MCF 10A (cell line): ENCODE measurements at places on chromosomes 7 and 10. TPM values are rescaled to one million over a fixed set of nuclear protein-coding genes. Genes with fewer than 3 reads are reported as not detected.

- DNase-seq = no peak
- no peaks in the 10 kb centered on the region for H3K36me3 ChIP-seq
- H3K4me1 ChIP-seq = peaks cover 38% of the 10 kb centered on the region
- no peak overlapping the region for H3K27ac ChIP-seq
These were observed 598.3 kb downstream of the INHBA start for GRCh38 chr7:41104631-41105030.

MAPK8 gene
- total RNA-seq = 48.9 and 52.9 TPM in 2 replicates

NPTX2 gene
- total RNA-seq = not detected in 2 replicates

DNA sequence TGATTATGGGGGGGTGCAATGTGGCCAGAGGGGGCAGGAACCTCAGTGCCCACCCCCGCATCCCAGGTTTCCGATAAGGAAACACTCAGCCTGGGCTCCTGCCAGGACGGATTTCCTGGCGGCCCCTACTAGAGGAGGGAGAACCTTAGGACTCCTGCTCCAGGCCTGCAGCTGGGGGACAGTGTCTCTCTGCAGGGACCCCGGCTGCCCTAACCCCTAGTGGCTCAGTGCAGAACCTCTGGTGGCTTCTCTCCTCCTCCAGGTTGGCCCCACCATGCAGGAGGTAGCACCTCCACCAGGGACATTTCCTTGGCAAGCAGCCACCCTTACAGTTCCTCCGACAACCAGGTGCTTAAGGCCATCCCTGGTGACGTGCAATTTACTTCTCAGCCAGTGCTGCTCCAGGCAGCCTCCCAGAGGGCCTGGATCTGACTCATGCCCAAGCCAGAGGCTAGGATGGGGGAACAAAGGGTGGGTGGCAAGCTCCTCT is 31.9 kb downstream of the SH2B2 start:
- no peak overlapping the region for H3K4me3 ChIP-seq
- peaks cover 5% of the 10 kb centered on the region for H3K4me1 ChIP-seq
- no peak overlapping the region for H3K27ac ChIP-seq
- peak; percentile 90 for DNase-seq
- H3K36me3 ChIP-seq = peaks cover 14% of the 10 kb centered on the region

DNA sequence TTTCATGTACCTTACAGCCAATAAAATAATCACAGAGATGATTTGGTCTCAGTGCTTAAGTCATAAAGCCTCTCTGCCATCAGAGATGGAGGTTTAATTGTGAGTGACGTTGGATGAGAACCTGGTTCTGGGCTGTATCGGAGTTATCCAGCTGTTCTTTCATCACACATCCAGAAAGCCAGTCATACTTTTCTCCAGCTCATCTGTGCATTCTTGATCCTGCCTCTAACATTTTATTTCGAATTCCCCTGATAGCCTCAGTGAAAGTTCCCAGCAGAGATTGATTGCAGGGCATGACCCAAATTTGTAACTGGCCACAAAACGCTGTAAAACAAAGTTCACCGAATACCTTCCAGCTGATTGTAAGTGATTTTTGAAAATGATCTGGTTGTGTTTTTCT is 212.6 kb upstream of the HABP2 start:
- no peaks in the 10 kb centered on the region for H3K4me1 ChIP-seq
- no peak overlapping the region for H3K27ac ChIP-seq
- no peak for DNase-seq
- H3K27me3 ChIP-seq = peaks cover 18% of the 10 kb centered on the region
- no peak overlapping the region for H3K4me3 ChIP-seq

CLRN3 gene
- total RNA-seq = not detected in 2 replicates

DNA sequence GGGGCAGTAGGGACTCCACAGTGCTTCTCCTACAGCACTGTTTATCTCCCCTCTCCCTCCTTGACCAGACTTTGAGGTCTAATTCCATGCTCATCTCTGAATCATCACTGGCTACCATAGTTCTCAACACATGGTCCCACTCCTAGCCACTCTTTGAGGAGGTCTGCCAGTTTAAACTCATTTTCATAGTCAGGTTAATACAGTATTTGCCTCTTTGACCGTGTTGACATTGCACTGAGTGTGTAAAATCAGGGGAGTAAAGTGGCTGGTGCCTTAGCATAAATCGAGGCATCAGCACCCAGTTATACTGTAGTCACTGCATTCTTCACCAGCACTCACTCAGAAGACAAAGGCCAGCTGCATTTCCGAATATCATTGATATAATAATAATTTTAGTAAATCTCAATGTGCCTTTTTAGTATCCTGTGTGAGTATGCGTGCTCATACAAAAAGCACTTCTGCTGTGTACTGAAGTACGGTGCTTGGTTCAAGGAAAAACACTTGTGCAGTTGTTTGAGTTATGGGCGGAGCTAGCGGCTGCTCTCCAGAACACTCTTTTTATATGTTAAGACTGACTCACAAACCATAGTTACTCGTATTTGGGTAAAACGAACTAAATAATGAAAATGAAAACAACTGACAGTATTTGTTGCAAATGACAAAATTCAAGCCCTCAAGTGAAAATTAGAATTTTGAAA is 89.7 kb downstream of the GALNT11 start:
- H3K27me3 ChIP-seq = no peaks in the 10 kb centered on the region
- no peak overlapping the region for H3K27ac ChIP-seq
- peaks cover 52% of the 10 kb centered on the region for H3K36me3 ChIP-seq
- no peaks in the 10 kb centered on the region for H3K4me1 ChIP-seq
- DNase-seq = no peak
- no peak overlapping the region for H3K4me3 ChIP-seq

TLX1 gene
- not detected in 2 replicates for total RNA-seq

TRPV6 gene
- total RNA-seq = 0.30 and 0.44 TPM in 2 replicates

PDE6C gene
- total RNA-seq = not detected in 2 replicates

GNAT3 gene
- not detected in 2 replicates for total RNA-seq

PRRT4 gene
- not detected in 2 replicates for total RNA-seq

DNA sequence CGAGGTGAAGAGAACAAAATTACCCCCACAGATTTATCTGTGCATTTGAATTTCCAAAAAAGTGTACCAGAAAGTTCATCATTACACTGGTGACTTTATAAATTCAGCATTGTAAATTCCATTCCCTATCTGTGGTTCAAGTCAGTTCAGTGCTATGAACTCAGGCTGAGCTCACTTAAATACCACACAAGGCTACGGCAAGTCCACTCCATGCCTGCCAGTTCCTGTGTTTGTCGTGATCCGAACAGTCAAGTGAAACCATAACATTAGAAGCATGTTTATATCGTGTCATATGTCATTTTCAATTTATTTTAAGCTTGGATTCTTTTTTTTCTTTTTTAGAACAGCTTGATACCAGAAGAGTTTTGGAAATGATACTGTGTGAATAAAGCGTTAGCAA is 14.8 kb downstream of the MBL2 start:
- DNase-seq = no peak
- H3K27me3 ChIP-seq = no peaks in the 10 kb centered on the region
- H3K27ac ChIP-seq = no peak overlapping the region
- H3K4me1 ChIP-seq = peaks cover 7% of the 10 kb centered on the region
- no peaks in the 10 kb centered on the region for H3K36me3 ChIP-seq

GRCh38 chr7:158958618-158959017 is 102.3 kb downstream of the DYNC2I1 start:
- H3K36me3 ChIP-seq = no peaks in the 10 kb centered on the region
- H3K27me3 ChIP-seq = peaks cover 8% of the 10 kb centered on the region
- no peak for DNase-seq

- peaks cover 69% of the 10 kb centered on the region for H3K36me3 ChIP-seq
- H3K4me1 ChIP-seq = peaks cover 25% of the 10 kb centered on the region
- DNase-seq = no peak
- H3K27me3 ChIP-seq = no peaks in the 10 kb centered on the region
These were observed 1.3 kb upstream of the NPM3 start for GRCh38 chr10:101784558-101784957.

NOC3L gene
- 24.9 and 39.0 TPM in 2 replicates for total RNA-seq

CYP3A7 gene
- total RNA-seq = not detected in 2 replicates

ADCYAP1R1 gene
- not detected in 2 replicates for total RNA-seq

- no peaks in the 10 kb centered on the region for H3K36me3 ChIP-seq
- no peaks in the 10 kb centered on the region for H3K27me3 ChIP-seq
- H3K27ac ChIP-seq = no peak overlapping the region
- DNase-seq = peak; percentile 20
- H3K4me3 ChIP-seq = no peak overlapping the region
- peaks cover 7% of the 10 kb centered on the region for H3K4me1 ChIP-seq
These were observed 36.3 kb downstream of the SUFU start for GRCh38 chr10:102540023-102540422.

- H3K4me3 ChIP-seq = no peak overlapping the region
- DNase-seq = no peak
- H3K27ac ChIP-seq = no peak overlapping the region
- H3K27me3 ChIP-seq = no peaks in the 10 kb centered on the region
- no peaks in the 10 kb centered on the region for H3K4me1 ChIP-seq
- no peaks in the 10 kb centered on the region for H3K36me3 ChIP-seq
These were observed 152.0 kb downstream of the MACC1 start for GRCh38 chr7:20064974-20065862.
